ENCODE measurements at places on chromosomes 13 and 19.

GRCh38 chr19:16457195-16457953 lies 14.4 kb downstream of the EPS15L1 start:
- no peak for DNase-seq

GRCh38 chr13:40187841-40188591 lies 478.4 kb downstream of the FOXO1 start:
- no peak for DNase-seq

DNA sequence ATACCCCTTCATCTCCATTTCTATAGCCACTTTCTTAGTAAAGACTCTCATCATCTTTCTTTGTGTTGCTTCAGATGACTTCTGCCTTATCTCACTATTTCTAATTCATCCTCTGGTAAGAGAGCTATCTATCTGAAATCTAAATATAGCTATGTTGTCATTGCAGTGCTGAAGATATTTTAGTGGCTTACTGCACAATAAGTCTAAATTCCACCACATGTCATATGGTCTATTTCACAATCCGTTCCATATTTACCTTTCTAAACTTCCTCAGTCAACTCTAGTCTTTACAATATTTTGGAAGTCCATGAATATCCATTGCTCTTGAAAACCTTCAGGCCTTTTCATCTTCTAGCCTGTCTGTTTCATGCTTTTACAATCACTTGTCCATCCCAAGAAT lies 465.1 kb upstream of the SLC10A2 start:
- DNase-seq, result no peak

GRCh38 chr13:113630804-113631203 lies 27.2 kb downstream of the ATP4B start:
- no peak for DNase-seq

DNA sequence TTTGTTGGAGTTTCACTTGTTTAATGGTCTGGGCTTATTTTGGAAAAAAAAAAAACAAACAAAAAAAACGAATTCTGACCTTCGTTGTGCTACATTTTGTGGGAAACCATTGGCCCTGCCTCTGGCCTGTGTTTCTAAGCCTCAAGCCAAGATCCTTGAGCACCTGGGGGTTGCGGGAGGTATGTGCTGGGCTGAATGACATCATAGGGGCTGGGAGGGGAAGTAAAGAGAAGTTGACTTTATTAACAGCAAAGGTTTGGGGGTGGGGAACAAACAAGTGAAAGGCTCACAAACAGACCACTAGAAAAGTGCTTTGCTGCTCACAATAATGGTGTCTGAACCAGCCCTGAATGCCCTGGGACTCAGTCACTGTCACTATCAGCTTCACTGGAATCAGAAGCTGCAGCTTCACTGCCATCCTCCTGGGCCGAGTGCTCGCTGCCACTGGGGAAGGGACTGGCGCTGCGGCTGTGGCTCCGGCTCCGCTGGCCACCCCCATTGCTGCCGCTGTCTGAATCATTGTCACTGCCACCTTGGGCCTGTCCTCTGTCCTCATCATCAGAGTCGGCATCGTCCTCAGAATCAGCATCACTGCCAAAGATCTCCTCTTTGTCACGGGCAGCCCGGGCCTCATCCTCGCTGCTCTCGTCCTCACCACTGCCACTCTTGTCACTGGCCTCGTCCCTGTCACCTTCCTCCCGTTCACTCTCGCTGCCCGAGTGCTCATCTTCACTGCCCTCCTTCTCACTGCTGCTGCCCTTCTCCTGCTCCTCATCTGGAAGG lies 5.1 kb downstream of the PAF1 start:
- DNase-seq, result no peak

GRCh38 chr13:100300243-100300642 lies 211.3 kb downstream of the PCCA start:
- DNase-seq, result no peak

- no peak for DNase-seq
These were observed 431.3 kb downstream of the SLITRK6 start for GRCh38 chr13:85367887-85368286.

GRCh38 chr13:44769686-44770085 lies 193.6 kb upstream of the TSC22D1 start:
- DNase-seq, result no peak

- DNase-seq, result no peak
These were observed 311.7 kb downstream of the TBC1D4 start for GRCh38 chr13:75170311-75170710.

DNA sequence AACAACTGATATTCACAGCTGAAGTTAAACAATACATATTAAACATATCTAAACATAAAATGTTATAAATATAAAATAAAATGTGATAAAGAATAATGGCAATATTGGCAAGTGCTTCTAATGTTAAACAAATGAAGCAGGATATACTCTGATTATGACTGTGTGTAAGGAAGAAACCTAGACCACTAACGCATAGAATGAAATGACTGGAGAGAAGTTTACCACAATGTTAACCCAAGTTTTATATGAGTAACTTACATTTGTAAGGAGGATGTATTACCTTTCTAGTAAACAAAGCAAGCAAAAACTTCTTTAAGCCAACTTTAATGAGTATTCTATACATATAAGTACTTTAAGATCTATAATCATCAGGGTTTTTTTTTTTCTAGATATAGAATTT lies 43.0 kb downstream of the RB1 start:
- DNase-seq, result no peak

DNA sequence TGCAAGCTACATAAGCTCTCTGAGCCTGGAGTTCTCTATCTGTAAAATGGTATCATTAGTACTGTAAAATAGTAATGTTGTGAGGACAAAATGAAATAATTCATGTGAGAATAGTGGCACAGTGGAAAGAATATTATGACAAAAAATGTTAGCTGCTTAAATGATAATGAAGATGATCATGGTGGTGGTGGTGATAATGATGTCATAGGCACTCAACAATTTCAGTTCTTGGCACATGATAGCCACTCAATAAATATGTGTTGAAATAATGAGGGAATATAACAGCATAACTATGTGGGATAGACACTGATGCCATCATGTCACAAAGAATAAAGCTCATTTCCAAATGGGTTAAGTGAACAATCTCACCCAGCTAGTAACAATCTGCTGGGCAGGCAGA lies 736.3 kb downstream of the EFNB2 start:
- no peak for DNase-seq

DNA sequence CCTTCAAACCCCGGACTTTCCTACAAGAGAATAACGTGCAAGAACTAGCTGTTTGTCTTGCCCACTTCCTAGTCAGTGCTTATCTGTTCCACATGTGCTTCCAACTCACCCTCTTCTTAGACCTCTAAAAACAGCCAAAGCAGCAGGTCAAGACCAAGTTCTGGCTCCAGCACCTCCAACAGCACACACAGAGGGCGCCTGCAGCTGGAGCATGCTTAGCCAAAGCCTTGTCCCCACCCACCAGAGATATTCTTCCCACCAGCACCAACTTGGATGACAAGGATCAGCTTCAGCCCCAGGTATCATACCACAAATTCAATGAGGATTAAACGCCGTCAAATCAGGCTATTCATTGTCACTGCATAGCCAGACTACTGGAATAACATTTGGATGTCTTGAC lies 17.9 kb downstream of the RCBTB1 start:
- no peak for DNase-seq

- DNase-seq, result no peak
These were observed 406.0 kb downstream of the RFC3 start for GRCh38 chr13:34223984-34224383.

- DNase-seq, result no peak
These were observed 39.7 kb downstream of the CAB39L start for GRCh38 chr13:49403996-49404702.

- no peak for DNase-seq
These were observed 213.3 kb upstream of the MIR17HG start for GRCh38 chr13:91133941-91134802.

- peak; percentile 5 for DNase-seq
These were observed at the start of gene DGKH for GRCh38 chr13:42048342-42048683. Gene DGKH, plus strand, starts transcription at chr13:42048648. Its CDS starts 126 bp downstream, at chr13:42048774.

GRCh38 chr13:43348397-43348796 lies 325.0 kb downstream of the DNAJC15 start:
- no peak for DNase-seq

Measured in right renal pelvis (tissue), 4 donors.